ENCODE measurements at places on chromosomes 3 and 15.
A peak's percentile ranks its signal among the peaks of the same experiment; 100 is the strongest.

DNA sequence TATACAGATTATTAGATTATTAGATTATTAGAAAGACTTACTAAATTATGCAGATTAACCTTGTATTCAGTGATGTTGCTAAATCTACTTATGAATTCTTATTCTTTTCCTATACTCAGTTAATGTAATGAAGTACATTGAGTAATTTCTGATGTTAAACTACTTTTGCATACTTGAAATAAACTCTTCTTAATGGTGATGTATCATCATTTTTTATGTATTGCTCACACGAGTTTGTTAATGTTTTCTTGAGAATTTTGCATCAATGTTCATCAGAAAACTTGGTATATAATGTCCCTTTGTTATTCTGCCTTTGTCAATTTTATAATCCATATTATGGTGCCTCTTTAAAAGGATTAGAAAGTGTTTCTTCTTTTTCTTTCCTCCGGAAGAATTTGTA is 163.2 kb upstream of the COL8A1 start:
- no peak for DNase-seq

- DNase-seq = no peak
These were observed 3.1 kb upstream of the C3orf33 start for GRCh38 chr3:155809181-155809580.

DNA sequence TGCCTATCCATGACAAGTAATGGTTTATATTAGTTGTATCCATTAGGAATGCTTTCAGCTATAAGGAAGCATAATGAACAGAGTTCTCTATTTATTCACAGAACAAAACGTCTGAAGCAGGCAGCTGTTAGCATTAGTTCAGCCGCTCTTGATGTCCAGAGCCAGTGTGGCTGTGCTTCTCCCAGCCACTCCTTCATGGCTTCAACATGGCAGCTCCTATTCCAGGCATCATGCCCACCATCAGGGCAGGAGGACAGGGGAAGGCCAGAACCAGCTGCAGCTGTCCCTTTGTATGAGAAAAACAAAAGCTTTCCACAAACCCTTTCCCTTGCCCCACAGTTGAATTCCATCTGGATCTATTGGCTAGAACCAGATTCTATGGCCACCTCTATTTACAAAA is 12.9 kb upstream of the SNRK start:
- DNase-seq = no peak

DNA sequence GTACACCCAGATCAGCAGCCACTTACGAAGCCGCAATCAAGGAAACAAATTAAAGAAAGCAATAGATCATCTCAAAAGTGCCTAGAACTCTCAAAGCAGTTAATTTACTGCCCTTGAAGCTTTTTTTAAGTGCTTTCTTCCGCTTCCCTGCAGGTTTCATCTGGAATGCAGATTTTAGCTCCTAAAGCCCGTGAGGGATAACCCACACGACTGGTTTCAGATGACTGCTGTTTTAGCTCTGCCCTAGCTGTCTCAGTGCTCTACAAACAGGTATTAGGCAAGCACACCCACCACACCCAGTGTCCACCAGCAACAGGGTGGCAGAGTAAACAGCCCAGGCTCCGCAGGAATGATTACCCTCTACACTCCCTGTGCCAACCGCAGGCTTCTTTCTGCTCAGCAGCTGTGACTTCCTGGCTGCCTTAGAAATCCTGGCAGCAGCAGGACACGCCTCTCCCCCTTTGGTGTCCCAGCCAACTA is 126.0 kb downstream of the FMN1 start:
- DNase-seq = no peak

- DNase-seq = no peak
These were observed 10.1 kb downstream of the CRTC3 start for GRCh38 chr15:90539789-90540188.

- no peak for DNase-seq
These were observed 452.8 kb upstream of the THBS1 start for GRCh38 chr15:39127925-39128617.

DNA sequence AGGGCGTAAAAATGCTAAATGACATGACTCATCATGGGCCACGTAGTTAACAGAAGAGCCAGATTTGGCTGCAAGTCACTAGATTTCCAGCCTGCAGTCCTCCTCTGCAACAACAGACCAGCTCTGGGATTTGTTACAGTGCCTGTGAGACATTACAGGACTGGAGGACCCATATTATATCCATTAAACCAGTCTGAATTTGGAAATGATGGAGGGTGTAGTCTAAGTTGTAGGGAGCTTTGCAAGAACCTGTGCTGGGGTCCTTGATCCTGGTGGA is 10.8 kb downstream of the ZNF774 start:
- no peak for DNase-seq

DNA sequence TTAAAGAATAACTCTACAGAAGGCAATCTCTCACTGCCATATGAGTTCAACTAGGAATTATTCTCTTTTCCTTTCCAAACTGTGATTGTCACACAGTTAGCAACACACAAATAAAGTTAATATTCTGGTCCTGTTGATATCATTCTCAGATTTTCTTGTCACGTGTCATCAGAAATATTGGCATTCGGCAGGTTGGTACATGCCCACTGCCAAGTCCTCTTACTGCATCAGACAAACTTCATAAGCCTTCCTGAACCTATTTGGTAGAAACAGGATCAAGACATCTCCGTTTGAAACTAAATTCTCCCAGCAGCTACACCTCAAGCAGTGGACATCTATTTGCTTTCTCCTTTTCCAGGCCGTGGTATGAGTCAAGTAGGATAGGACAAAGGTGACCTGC is 177.9 kb upstream of the SOX2 start:
- no peak for DNase-seq

- no peak for DNase-seq
These were observed 446.6 kb upstream of the BCHE start for GRCh38 chr3:166283840-166284239.

DNA sequence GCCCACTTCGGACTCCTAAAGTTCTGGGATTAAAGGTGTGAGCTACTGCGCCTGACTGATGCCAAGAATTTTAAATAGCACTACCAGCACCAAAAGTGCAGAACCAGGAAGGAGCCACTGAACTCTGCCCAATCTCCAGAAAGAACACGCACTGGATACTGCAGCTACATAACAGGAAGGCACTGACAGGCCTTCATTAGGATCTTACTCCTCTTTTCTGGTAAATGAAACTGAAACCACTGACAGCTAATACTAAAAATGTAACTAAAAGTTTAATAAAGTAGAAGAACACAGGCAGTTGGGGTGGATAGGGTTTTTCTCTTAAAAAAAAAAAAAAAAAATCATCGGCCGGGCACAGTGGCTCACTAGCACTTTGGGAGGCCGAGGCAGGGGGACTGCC is 74.1 kb upstream of the CHRM5 start:
- no peak for DNase-seq

DNA sequence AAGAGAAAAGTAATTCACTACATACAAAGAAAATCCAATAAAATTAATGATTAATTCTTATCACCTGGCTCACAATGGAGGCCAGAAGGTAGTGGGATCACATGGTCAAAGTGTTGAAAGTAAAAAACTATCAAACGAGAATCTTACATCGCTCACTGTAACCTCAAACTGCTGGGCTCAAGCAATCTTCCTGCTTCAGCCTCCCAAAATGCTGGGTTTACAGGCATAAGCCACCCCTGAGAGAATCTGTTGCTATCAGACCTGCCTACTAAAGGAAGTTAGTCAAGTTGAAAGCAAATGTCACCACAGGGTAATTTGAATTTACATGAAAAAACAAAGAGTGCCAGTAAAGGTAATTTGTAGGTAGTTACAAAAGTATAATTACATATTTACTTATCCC is 103.3 kb downstream of the PCCB start:
- DNase-seq = no peak

DNA sequence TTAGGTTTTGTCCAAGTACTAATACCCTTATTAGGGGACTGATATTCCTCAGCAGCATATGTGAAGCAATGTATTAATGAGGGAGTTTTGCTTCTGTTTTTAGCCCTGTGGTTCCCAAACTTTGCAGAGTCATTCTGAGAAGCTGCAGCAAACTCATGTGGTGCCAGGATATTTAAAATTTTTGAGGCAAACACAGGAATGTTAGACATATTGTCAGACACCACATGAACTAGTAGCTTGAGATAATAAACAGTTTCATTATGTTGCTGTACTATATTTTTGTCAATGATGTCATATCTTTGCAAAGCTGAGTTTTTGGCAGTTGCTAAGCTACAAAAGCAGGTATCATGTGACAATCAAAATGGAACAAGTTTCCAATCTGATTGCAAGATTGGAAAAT is 36.6 kb downstream of the ATP6V1A start:
- DNase-seq = no peak

DNA sequence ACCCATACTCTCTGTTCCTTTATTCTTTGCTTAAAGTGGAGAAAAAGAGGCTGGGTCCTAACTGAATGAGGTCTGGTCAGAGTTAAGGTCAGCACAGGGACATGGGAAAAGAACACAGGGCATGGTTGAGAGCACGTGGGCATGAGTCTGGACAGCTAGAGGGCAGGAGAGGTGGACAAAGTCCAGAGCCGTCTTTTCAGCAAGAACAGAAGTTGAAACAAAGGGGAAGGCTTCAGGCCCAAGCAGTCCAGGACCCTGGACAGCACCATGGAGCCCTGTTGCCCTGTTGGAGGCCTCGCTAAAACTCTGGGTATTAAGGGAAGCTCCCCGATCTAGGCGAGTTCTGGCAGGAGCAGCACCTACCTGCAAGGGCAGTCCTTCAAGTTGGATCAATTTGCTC is 50.7 kb downstream of the XYLB start:
- no peak for DNase-seq

GRCh38 chr3:29183346-29184087 is 97.4 kb upstream of the RBMS3 start:
- no peak for DNase-seq

DNA sequence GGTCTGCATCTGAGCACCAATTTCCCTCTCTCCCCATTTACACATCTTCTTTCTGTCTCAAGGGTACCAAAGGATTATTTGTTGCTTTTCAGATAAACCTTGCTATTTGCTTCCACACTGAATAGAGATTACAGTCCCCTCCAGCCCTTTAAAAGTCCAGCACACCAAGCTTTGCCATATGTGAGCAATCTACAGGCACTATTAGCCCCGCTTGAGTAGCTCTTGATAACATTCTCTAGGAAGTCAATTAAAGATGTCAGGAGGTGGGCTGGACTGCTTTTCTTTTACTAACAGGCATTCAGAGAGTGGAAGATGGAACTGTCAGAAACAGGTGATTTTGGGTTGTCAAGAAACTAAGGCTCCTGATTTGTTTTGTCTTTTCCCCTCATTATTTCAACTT is 417.0 kb downstream of the ROBO2 start:
- DNase-seq = no peak

- no peak for DNase-seq
These were observed 23.6 kb downstream of the RHCG start for GRCh38 chr15:89472785-89473256.

DNA sequence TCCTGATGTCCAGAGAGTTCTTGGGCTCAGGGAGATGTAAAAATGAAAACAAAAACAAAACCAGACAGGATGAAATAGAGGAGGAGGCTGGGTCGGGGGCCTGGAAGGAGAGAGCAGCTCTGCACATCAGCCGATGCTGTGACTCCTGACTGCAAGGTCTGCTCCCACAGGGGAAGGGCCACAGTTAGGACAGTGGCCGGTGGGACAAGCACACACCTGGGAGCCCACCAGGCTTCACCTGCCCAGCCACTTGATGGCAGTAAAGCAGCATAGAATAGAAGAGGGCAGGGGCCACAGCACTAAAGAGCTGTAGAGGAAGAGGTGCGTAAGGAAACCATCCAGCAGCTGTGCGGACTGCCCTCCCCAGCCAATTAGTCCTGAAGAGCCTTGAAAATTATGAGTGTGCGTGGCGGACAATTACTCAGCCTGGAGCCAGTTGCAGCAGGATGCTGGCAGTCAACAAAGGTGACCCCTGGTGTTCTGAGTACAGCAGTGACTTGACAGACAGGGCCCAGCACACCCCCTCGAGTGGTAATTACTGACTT is 29.8 kb downstream of the ALS2CL start:
- DNase-seq = peak; percentile 55

DNA sequence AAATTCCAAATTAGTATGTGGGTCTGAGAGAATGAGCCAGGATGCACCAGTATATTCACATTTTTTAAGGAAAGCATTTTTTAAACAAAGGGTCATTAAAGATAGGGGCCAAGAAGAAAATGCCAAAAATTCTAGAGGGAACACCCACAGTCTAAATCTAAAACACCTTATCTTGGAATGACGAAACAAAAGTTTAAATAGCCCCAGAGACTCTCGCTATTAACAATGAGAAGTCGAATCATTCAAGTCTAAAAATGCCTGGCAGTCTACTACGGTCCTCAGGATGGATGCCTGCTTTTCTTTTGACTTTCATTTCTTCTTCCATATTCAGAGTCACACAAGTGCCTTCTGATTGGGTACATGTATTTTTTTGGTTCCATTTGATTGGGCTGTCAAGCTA is 66.3 kb downstream of the SSUH2 start:
- DNase-seq = no peak

DNA sequence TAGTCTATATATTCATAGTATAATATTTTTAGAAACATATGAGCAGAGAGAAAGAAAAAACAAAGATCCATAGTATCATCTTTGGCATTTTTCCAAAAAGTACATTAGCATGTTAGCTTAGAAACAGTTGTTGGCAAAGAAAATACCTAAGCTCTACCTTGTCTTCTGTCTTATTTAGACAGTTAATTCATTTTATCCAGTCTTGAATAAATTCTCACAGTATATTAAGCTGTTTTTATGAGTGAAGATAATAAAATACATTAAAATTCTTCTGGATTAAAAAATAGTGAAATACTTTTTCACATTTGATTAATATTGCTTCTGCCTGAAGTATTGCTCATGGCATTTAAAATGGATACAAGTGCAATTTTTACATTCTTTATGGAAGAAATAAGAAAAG is 145.2 kb downstream of the ZIC1 start:
- no peak for DNase-seq

GRCh38 chr3:197820550-197821335 is 29.7 kb downstream of the LRCH3 start:
- no peak for DNase-seq

DNA sequence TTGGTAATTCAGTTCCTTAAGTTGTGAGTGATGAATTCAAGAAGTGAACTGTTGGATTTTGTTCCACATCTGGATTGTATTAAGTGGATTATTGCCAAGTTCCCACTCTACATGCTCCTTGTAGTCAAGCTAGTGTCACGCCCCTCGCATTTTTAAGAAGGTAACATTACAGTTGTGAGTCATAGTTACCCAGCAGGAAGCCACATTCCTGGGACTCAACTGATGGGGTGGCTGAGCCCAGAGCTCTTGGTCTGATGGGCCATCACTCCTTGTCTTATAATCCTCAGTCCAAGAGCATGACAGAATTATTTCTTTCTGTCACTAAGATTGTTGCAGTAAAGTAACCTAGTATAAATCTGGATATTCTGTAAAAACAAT is 102.7 kb downstream of the PTPRG start:
- no peak for DNase-seq

- DNase-seq = no peak
These were observed 389.0 kb upstream of the THBS1 start for GRCh38 chr15:39191871-39192291.

DNA sequence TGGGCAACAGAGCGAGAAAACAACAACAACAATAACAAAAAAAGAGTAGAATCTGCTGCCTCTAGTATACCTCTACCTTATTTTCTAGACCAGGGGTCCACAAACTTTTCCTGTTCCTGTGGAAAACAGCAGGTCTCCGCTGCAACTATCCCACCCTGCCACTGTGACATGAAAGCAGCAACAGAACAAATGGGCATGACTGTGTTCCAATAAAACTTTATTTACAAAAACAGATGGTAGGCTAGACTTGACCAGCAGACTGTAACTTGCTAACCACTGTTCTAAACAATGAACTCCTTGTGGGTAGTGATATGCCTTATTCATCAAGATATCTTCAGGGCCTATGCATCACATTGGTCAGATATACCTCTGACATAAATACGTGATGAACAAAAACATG is 25.3 kb downstream of the POLQ start:
- DNase-seq = no peak

All from NCI-H1092 (cell line).